Activated naive CD4-positive, alpha-beta T cell treated with anti-CD3 and anti-CD28 coated beads, Interleukin-2, amount 10 ng/mL, durations not matched to agents 5 hours and 36 hours (primary cell): ENCODE measurements at places on chromosomes 16 and 17. TPM values are rescaled to one million over a fixed set of nuclear protein-coding genes. Genes with fewer than 3 reads are reported as not detected.

The TTYH2 gene
- total RNA-seq = 18.4 TPM

The INCA1 gene
- total RNA-seq = 0.15 TPM

The TBC1D26 gene
- total RNA-seq = not detected

The TMC5 gene
- total RNA-seq = 0.20 TPM

The WNT3 gene
- total RNA-seq = not detected

The QPRT gene
- total RNA-seq = 3.8 TPM

The SUPT4H1 gene
- 64.7 TPM for total RNA-seq

The HBA2 gene
- not detected for total RNA-seq

The UTS2R gene
- total RNA-seq = not detected

The CPD gene
- total RNA-seq = 20.2 TPM

The CA7 gene
- not detected for total RNA-seq

The SERPINF2 gene
- total RNA-seq = 0.26 TPM

The TEX14 gene
- total RNA-seq = 0.55 TPM

The SPEM3 gene
- not detected for total RNA-seq

The FOXN1 gene
- total RNA-seq = not detected

The EPX gene
- total RNA-seq = not detected

The CAPNS2 gene
- not detected for total RNA-seq

The MT1B gene
- not detected for total RNA-seq
